NCI-H82 (cell line): ENCODE measurements at places on chromosomes 5 and 9.

DNA sequence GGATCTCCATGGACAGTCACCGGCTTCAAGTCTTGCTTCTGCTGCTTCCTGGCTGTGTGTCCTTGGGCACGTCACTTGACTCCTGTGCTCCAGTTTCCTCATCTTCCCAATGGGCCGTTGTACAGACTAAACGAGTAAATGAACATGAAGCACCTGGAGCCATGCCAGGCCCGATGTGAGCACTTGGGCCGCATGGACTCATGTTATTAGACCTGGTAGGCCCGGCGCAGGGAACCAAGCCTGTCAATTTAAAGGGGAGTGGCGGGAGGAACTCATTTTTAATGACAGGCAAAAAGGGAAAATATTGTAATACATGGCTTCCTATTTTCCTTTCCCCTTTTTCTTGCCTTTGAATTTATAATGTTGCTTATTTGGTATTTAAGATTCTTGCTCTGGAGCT, 47.5 kb downstream of the TENT4A start:
- DNase-seq: no peak

- no peak for DNase-seq
These were observed 715 bp downstream of the LCN8 start for GRCh38 chr9:136757328-136757727.

- DNase-seq: peak; percentile 13
These were observed 1912.8 kb upstream of the NUDT12 start for GRCh38 chr5:105475401-105475800.

DNA sequence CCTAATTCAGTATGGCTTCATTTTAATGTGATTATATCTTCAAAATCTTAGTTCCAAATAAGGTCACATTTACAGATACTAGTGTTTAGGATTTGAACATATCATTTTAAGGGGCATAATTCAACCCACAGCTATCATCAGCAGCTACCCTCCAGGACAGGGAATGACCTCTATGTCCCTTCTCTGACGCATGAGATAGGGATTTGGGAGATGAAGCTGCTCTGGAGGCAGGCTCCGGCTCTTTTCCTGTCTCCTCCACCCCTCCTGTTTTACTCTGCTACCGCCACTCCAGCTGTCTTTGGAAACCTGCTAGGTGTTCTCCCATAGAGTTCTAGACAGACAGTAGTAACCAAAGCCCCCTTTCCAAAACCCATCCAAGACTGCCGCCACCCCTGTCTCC, 119.2 kb downstream of the CARTPT start:
- DNase-seq: no peak

DNA sequence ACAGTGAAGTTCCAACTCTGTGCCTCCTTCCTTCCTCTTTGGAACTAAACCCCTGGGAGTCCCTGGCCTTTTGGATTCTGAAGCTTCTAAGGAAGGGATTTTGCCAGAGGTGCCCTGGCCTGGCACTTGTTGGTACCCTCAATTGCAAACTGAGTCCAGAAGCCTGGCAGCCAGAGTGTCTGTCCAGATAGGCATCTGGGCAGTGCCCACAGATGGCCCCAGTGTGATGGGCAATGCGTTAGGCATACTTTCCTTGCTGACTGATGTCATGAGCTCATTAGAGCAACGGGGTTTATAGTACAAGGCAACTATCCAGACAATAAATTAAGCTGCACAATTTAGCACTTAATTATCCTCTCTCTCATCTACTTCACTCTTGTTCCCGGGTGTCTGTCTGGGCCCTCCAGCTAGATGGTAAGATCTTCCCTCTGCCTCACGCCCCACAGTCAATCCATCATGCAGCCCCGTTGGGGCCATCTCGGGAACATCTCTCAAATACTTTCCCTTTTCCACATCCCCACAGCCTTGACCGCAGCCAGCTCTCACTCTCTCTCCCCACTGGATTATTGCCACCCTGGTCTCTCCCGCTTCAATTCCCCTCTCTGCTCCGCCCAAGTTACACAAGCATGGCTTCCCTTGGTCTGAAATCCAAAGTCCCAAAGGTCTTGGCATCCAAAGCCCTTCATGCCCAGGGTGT, 157.5 kb upstream of the SMIM23 start:
- no peak for DNase-seq

GRCh38 chr5:87164409-87164808, 103.3 kb upstream of the RASA1 start:
- no peak for DNase-seq

DNA sequence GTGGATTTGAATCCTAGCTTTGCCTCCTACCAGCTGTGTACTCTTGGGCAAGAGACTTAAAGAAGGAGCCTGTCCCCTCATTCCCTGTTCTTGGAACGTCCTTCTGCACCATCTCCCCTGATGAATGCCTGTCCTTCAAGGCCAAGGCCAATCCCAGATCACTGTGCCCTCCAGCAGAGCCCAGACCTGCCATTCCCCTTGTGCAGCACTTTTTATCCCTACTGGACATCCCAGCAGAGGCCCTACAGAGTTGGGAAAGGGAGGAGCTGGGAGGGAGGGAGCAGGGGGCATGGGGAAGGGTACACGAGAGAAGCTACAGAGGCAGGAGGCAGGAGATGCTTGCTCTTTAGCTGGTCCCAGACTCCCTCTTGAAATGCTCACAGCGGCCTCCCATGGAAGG, 223.9 kb downstream of the PBX3 start:
- DNase-seq: no peak

DNA sequence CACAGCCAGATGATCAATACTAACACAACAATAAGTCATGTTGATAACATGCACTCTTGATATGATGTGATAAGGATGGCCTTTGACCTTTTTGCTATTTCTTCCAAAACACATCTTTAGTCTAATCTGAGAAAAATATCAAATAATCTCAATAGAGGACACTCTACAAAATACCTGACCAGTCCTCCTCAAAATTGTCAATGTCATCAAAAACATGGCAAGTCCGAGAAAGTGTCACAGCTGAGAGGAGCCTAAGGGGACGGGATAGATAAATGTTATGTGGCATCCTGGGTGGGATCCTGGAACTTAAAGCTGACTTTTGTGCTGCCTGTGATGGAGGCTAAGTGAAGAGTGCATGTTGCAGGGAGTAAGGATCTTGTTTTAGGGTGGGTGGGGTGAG, 699.6 kb upstream of the ADAMTS16 start:
- no peak for DNase-seq

GRCh38 chr9:126859111-126859510, 1.3 kb upstream of the ZBTB34 start:
- DNase-seq: no peak

DNA sequence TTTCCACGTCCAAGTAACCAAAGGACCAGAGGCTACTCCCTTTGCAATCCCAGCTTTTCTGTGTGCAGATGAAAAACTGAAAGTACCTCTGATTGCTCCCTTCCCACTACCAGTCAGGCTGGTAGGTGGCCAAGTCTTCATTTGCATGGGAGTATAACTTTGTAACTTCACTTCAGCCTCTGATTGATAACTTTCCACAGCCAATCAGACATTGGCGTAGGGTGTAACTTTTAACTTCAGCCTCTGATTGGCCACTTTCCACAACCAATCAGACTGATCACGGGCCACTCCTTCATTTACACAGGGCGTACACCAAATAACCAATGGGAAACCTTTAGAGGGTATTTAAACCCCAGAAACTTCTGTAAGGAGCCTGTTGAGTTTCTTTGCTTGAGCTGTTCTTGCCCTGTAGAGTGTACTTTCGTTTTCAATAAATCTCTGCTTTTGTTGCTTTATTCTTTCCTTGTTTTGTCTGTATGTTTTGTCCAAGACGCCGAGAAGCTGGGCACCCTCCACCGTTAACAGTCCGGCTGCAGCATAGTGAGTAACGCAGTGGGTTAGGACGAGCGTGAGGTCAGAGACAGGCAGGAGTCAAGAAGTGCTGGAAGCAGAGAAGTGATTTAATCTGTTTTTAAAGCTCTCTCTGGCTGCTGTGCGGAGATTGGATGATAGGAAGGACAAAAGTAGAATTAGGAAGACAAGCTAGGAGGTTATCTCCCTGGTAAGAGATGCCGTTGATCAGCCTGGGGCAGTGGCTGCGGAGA, 3.5 kb upstream of the EXOSC2 start:
- DNase-seq: peak; percentile 92

GRCh38 chr5:75016896-75017295, 35.5 kb downstream of the GCNT4 start:
- no peak for DNase-seq

DNA sequence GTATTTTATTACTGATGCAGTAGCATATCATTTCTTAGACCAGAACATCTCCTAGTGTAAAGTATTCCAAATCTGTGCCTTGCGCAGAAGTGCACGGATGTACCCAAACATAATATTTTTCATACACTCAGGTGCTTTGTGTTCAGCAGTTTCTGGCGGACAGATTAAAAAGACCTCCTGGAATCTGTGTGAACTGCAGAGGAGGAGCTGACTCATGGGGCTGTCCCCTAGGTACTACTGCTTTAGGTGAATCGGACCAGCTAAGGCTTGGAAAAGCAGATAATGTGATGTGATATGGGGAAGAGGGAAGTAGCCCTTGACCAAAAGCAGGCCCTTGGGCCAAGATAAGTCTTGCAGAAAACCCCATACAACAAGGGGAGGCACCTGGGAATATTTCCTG, 310.1 kb downstream of the PLK2 start:
- DNase-seq: no peak

DNA sequence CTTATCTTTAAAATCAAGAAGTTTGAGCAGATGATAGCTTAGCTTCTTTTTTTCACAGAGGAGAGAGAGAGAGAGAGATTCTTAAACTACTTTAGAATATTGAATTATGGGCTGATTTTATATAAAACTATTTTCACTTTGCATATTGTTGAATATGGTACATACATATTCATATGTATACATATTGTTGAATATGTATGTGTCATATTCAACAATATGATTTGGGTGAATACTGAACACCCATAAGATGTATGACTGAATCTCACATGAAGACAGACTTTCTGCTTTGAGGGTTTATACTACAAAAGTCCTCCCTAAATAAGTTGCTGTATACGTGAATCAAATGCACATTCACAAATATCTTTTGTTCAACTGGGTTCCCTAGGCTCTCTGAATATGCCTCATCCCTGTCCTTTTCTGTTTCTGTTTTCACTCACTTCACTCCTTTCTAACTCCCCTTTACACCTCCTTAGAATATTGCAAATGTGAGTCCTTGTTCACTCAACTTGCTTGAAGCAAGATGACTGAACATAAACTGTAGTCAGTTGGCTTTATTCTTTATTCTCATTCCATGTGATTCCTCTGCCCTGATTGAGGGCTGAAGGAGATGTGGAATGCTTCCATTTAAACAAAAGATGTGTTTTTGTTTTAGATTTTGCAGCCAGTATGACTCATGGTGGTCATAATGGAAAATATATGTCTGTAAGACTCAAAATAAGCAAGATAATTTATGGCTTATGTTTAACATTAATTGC, 225.4 kb upstream of the DAB2 start:
- DNase-seq: no peak

DNA sequence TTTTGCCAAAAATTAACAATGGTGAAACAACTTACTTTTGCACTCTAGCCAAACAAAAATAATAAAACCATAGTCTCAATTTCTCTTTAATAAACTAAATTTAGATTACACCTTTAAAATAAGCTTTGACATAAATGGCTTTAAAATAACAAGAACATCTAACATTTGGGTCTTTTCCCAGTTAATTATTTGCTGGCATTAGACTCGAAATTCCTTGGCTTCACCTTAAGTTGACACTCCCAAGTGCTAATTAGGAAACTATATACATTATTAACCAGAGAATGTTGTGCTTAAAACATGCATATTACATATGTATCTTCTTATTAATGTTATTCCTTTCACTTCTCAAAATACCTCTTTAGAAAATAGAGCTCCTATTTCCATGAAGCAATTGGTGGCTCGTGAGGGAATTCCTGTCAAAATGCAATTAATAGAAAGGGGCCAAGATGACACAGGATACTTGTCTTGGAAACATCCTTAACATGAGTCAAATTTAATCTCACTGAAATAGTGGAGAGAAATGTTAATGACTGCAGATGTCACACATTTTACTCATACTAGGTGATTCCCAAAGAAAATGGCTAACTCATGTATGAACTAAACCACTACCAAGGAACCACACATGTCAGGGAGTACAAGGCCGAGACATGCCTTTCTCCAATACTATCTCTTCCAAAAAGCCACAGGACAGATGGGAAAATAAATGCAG, 932.9 kb upstream of the DMAC1 start:
- DNase-seq: no peak

DNA sequence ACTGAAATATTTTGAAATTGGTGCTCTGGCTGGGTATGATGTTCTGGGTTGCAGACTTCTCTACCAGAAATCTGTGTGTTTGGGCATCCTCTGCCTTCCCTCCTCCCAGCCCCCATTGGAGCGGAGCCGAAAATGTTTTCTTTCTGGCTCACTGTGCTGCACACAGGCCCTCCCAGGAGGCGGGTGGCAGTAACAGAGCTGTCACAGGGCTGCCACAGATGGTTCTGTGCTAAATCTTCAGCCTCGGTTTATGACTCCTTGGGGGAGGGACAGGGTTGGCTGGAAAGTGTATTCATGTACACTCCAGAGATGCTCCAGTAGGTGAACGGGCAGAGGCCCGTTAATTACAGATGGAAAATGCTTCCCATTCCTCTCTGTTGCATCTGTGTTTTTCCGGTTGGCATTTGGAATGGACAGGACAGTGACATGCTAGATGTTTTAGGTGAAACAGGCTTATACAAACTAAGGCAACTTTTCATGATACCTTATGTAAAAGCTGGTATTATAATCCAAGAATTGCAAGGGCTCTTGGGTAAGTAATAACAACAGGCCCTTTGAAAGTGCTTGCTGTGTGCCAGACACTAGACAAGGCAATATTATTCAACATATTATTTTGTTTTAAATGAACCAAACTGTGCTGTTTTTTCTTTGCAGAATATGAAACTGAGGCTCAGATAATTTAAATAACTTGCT, 180.2 kb downstream of the ADCY2 start:
- peak; percentile 81 for DNase-seq

DNA sequence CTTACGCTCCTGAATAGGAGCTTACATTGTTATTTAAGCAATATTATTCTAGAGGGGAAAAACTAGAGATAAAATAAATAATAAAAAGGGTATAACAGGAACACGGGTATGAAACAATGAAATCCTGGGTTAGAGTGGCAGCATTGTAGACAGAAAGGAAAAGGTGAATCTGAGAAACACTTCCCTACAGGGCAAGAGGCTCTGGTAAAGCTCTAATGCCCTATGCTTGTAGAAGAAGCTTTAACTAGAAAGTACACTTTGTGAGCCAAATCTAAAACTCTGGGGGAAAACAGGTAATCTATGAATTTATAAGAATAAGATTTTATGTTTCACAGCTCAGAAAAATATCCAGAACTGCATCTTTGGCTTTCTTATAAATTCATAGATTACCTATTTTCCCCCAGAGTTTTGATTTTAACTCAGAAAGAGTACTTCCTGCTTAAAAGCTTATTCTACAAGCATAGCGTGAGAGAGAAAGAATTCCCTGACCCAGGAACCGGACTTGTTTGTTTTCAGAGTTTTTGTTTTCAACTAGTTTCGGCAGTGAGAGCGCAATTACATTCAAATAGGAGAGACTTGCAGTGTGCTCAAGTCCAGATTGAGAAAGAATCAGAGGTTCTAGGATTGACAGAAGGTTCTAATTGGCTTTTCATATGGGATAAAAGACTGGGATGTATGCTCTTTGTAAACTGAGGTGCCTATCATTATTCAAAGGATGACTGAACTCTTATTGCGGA, 651.0 kb upstream of the RORB start:
- DNase-seq: no peak
